ENCODE measurements at places on chromosomes 1 and 21.

- no peak for DNase-seq
These were observed 12.8 kb upstream of the RNU1-2 start for GRCh38 chr1:16882986-16883385.

DNA sequence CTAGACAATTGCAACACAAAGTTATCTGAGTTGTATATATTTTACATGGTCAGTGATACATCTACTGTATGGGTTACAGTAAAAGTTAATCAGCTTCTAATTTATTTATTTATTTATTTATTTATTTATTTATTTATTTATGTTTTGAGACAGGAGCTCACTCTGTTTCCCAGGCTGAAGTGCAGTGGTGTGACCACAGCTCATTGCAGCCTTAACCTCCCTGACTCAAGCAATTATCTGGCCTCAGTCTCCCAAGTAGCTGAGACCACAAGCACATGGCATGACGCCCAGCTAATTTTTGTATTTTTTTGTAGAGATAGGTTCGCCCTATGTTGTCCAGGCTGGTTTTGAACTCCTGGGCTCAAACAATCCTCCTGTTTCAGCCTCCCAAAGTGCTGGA, 241.6 kb downstream of the PTPRC start:
- DNase-seq = no peak

DNA sequence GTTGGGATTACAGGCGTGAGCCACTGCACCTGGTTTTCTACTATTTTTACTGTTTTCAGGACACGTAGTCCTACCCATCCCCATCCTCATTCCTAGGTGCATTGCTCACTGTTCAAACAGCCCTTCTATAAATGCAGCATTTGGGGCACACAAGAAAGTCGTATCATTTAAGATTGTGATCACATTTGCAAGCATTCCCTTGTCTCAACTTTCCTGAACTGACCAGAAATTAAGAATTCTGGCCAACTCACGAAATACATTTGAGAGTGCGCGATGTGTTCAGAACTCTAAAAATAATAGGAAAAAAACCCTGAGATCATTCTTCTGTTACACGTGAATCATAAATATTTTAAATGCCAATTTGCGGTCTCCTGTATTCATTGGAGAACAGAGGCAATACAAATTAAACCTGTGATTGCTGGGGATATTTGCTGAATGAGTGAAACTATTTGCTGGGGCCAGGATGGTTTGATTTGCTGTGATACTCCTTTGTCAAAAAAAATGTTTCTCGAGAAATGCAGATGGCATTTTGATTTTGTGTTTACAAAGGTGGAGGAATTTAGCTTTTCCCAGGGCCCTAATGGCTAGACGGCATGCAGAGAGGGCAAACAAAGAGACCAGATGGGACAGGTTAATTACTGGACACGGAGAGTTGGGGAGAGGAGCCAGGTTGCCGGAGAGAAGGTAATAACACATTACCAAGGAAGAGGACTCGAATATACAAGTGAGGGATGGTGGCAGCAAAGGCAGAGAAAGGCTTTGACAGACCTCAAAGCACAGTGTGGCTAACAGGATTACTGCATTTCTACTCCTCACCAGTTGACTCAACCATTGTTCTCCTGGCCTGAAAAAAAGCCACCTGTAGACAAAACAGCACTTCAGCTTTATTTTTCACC, 38.4 kb downstream of the STPG1 start:
- DNase-seq = no peak

DNA sequence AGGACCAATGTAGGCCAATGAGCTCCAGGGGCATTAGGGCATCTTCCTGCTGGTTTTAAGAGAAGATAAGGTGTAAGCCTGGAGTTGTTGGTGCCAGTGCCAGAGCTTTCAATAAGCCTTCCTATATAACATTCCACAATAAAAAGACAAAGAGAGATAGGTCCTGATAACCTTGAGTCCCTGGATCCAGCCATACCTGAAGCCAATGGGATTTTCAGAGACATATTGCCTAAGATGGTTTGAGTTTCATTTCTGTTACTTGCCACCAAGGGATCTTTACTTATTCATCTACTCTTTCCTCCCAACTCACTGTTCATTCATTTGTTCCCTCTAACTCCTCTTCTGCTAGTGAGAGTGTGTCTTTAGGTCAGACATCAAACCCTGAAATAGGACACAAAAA, 68.8 kb upstream of the CAPZB start:
- DNase-seq = no peak

DNA sequence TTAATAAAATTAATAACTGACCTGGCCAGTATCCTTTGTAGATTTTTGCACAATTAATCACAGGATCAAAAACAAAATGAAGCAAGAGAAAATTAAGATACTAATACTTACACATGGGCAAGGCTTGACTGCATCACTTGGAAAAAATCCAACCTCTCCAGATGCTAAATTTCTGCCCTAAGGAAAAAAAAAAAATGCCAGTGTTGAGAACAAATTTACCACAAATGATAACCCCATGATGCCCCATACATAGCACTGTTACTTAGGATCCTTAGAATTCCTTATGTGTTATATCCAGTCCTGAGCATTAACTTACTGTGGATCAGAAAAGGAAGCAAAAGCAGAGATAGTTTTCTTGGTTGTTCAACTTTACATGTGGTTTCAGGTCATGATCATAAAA, 347.5 kb downstream of the VAV3 start:
- DNase-seq = no peak

- DNase-seq = no peak
These were observed 45.8 kb downstream of the PKNOX1 start for GRCh38 chr21:43020177-43020576.
